ENCODE measurements at places on chromosomes 7 and 10.

DNA sequence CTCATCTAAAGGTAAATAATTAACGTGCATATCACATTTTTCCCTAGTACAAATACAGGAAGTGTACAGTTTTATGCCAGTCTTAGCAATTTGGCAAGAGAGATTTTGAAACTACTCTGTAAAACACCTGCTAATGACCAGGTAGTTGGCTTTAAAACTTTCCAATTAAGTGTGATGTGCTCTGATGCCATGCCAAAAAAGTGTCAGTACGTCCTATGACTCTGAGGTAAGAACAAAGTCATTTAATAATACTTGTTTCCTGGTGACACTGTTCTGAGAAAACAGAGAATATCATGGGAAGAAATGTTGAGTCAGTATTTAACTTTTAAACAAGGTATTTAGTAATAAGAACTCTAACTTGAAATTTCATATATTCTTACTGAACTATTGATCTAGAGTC, 9.6 kb downstream of the PDZD8 start:
- no peak for DNase-seq

- peak; percentile 52 for DNase-seq
Measured at GRCh38 chr7:79272066-79272669, 181.3 kb downstream of the MAGI2 start.

GRCh38 chr10:125995726-125996304, 99.5 kb downstream of the FANK1 start:
- no peak for DNase-seq

DNA sequence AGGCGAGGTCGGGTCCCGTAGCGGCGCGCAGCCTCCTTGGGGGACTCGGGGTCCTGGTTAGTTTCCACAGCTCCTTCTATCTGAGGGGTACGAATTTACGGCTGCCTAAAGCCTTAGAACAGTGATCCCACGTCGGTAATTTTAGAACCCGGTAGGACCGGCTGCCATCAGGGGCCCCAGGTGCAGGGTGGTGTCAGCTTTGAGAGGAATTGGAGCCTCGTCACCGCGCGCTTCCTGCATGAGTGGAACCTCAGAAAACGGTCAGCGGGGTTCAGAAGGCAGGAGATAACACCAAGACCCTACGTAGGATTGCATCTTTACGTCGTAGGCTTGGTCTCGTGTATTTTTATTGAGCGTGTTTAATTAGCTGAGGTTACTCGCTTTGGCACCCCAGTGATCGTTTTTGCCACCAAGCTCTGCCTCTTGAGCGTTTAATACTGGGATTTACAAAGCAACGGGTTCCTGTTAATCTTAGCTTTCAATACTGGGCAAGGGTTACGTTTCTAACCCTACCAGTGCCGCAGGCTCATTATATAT, 443 bp downstream of the RNF32 start:
- DNase-seq, result no peak

GRCh38 chr10:43201545-43202131, 63.4 kb downstream of the CSGALNACT2 start:
- DNase-seq, result no peak

DNA sequence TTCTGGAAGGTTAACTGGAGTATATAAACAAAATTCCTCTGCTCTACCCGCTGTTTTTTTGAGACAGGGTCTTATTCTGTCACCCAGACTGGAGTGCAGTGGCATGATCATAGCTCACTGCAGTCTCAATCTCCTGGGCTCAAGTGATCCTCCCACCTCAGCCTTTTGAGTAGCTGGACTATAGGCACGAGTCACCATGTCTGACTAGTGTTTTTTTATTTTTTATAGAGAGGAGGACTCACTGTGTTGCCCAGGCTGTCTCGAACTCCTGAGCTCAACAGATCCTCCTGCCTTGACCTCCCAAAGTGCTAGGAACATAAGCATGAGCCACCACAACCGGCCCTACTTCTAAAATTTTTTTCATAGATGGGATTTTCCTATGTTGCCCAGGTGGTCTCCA, 2.2 kb downstream of the RAB18 start:
- DNase-seq, result no peak
